Cerebellar cortex (tissue), 1 donor: ENCODE measurements at places on chromosomes 6 and 20.

DNA sequence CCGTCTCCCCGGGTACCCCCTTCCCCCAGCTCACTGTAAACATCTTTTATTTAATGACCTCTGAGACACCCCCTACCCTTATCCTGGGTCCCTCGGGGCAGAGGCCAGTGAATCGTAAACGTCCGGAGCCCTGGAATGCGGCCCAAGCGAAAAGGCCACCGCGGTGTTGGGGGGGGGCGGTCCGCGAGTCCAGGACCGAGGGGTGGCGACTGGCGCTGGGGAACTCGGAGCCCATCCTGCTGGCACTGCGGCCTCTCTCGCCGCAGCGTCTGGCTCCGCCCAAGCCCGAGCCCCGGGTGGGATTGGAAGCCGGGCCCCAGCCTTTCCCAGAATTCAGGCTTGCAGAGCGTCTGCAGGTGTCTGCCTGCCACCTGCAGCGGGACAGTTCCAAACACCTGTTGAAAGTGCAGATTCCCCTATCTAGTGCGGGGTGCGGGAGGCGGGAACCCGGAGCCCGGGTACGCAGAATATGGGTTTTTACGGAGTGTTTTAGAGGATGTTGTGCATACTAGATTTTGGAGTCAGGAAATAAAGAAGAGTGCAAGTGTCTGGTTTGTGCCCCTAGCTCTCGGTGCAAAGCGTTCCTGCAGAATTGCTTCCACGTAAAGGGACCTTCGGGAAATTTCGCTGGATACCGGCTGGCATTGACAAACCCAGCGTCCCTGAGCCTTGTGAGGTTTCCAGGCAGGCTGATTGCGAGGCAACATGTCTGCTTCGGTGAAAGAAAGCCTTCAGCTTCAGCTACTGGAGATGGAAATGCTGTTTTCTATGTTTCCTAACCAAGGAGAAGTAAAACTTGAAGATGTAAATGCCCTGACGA is 800 bp downstream of the RWDD2A start:
- DNase-seq, result peak; percentile 68

DNA sequence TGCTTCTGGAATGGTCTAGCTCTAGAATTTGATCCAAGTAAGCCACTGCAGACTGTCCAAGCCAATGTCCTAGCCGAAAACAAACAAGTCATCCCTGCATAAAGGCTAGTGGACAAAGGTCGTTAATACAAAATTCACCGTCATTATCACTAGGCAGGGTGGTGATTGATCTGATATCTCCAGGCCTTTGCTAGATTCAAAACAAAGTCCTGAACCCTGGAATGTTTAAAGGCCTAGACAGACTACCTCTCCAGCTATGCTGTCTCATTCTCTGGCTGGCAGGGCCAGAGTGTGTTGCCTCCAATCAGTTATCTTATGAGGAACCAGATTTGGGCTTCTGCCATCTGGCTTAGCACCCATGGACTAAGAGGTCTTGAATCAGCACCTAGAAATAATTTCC is 38.3 kb downstream of the MAP7 start:
- DNase-seq, result peak; percentile 48

DNA sequence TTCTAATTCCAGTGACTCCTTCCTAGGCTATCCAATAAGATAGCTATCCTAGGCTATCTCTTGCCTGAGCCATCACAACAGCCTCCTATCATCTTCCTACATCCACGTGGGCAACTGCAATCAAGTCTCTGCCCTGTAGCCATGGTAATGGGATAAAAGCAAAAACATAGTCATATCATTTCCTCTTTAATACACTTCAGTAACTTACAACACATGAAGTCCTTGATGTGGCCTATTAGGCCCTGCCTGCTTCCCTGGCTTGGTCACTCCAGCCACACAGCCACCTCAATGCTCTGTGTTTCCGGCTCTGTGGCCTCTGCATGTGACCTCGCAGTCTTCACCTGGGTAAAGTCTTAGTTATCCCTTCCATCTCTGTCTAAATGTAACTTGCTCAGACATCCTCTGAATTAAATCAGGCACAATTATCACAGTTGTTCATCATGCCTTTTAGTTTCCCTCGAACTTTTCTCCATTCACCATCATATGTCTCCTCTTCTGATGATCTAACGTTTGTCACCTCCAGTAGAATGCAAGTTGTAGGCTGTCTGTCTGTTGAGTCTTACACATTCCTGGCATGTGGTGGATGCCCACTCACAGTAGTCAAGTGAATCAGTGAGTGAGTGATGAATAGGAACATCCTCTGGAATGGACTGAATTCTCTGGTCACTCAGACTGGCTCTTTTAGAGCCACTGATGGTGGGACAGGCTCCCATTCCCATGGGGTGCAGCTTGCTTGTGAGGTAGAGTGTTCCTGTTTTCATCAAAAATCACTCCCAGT is 229.4 kb downstream of the TBC1D7 start:
- no peak for DNase-seq

GRCh38 chr20:58389324-58389967 is 417 bp downstream of the VAPB start:
- no peak for DNase-seq

DNA sequence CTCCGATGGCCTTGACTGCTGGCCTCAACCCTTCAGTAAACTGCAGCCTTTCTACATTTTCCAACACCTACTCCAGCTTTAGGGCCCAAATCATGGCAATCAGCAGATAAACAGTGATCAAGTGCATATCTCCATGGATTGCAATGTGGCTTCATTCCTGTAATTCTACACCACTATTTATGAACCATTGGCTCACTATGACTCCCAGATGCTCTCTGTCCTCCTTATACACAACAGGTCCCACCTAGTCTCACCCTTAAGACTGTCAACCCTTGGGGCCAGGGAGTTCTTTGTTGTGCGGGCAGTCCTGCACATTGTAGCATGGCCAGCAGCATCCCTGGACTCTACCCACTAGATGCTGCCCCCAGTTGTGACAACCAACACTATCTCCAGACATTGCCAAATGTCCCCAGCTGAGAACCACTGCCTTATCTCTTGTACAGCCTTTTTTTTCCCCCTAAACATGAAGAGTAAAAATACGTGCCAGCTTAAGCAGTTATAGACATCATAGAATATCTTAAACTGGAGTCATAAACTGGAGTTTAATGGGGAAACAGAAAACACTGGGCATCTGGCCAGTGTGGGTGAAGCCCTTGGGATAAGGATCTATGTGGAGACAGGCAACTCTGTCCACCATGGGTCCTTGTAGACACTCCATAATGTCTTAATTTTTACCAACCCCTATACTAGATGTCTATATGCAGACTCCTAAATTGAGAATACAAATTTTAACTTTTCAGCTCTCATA is 21.1 kb downstream of the MRPL14 start:
- no peak for DNase-seq

GRCh38 chr6:3429211-3429610 is 27.6 kb downstream of the SLC22A23 start:
- no peak for DNase-seq

DNA sequence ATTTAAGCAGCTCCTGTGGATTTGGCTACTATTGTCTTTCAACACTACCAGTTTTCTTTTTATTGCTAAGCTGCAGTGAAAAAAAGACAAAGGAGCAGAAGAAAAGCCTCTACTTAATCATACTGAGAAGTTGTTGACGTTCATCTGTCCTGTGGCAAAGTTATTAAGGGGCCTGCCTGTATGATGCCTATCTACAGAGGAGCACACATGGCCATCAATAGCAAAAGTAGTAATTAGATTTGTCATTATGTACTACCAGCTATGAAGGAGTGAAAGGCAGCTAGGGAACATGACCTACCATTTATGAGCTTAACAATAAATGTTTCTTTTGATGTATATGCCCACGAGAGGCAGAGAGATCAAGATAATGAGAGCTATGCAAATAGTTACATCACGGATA is 620.9 kb downstream of the PHF3 start:
- no peak for DNase-seq

GRCh38 chr6:31737991-31738979 is 1.5 kb upstream of the MSH5 start:
- peak; percentile 68 for DNase-seq

DNA sequence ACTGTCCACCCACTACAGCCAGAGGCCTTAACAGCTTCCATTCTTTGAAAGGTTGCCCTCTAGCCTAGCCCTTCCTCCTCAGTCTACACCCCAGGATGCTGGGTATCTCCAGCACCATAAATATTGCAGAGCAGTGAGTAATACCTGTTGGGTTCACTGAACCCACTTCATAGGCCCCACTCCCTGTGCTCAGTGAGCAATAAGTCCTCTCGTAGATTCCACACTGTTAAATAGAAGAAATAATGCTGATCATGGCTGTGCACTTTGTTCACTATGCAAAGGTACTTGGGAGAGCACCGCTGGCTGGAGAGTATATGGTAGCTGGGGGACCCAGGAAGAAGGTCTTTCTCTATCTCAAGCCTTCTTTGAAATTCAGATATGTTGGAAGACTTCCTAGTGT is 87.3 kb downstream of the RSPH3 start:
- DNase-seq, result no peak

- DNase-seq, result no peak
Observed at GRCh38 chr20:9699181-9699580, 139.7 kb downstream of the PAK5 start.
